ENCODE measurements at places on chromosomes 5 and 9.

GRCh38 chr9:123614306-123615263 is 258.6 kb downstream of the CRB2 start:
- H3K4me3 ChIP-seq, result no peak overlapping the region
- DNase-seq, result no peak

DNA sequence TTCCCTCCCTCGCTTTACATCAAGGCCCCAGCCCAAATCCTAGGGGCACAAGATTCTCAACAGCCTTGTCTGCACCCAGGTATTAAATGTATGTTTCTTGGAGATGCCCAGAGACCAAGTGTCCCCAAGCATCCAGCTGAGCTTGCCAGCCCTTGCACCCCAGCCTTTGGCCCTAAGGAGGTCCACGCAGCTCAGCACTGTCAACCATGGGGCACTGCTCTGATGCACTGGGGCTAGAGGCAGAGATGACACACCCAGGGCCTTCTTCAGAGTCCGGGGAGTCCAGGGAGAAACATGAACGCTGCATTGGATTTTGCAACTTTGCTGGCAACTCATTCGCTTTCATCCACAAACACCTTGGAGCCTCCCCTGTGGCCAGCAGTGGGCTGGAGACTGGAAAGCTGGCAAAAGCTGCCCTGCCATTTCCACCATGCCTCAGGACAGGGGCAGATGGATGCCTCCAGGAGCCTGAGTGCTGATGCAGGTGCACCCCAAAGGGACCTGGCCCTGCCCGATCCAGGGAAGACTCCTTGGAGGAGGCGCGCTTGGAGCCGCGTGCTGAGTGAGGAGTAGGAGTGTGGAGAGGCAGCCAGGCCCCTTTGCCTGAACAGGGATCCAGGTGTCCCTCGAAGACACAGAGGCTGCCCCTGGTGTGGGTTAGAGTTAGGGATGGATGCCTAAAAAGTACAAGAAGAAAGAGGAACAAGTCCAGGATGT is 19.3 kb downstream of the PAEP start:
- H3K27ac ChIP-seq, result no peak overlapping the region
- no peak overlapping the region for H3K4me3 ChIP-seq
- no peaks in the 10 kb centered on the region for H3K36me3 ChIP-seq
- H3K4me1 ChIP-seq, result no peaks in the 10 kb centered on the region
- no peaks in the 10 kb centered on the region for H3K27me3 ChIP-seq

DNA sequence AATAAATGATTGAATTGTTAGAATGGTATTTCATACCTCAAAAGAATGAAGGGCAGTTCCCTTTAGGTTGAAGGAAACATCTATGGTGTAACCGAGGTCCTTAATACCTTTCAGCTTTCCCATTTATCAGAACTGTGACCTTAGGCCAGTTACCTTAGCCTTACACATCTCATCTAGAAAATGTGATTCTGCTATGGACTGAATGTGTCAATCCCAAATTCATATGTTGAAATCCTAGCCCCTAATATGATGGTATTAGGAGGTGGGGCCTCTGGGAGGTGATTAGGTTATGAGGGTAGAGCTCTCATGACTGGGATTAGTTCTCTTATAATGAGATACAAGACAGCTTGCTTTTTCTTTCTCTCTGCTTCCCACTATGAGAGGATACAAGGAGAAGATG is 441.9 kb downstream of the PLK2 start:
- H3K4me1 ChIP-seq, result no peaks in the 10 kb centered on the region
- H3K36me3 ChIP-seq, result no peaks in the 10 kb centered on the region
- H3K4me3 ChIP-seq, result no peak overlapping the region
- no peaks in the 10 kb centered on the region for H3K27me3 ChIP-seq
- no peak for DNase-seq

DNA sequence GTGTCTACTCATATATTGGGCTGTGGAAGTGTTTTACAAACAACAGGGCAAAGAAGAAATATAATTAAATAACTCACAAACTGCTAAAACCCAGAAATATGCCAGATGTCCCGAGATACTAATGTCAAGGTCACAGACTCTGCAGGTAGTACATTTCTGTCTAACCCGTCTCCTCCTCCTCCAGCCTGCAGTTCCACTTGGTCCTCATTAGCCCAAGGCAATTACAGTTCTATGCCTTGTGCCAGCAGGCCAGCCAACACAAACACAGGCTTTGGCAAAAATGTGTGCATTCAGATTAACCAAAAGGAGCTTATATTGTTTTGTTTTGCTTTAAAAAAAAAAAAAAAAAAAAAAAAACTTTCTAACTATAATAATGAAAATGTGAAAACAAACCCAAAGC is 148.8 kb downstream of the MYO10 start:
- no peaks in the 10 kb centered on the region for H3K36me3 ChIP-seq
- DNase-seq, result no peak
- no peak overlapping the region for H3K4me3 ChIP-seq
- no peak overlapping the region for H3K27ac ChIP-seq

GRCh38 chr5:45029553-45029952 is 220.8 kb downstream of the MRPS30 start:
- H3K36me3 ChIP-seq, result no peaks in the 10 kb centered on the region
- no peaks in the 10 kb centered on the region for H3K27me3 ChIP-seq
- no peaks in the 10 kb centered on the region for H3K4me1 ChIP-seq
- no peak overlapping the region for H3K27ac ChIP-seq
- H3K4me3 ChIP-seq, result no peak overlapping the region

- H3K4me1 ChIP-seq, result no peaks in the 10 kb centered on the region
- no peak for DNase-seq
- H3K27ac ChIP-seq, result no peak overlapping the region
- H3K4me3 ChIP-seq, result no peak overlapping the region
- H3K27me3 ChIP-seq, result peaks cover 4% of the 10 kb centered on the region
- H3K36me3 ChIP-seq, result no peaks in the 10 kb centered on the region
These were observed 175.7 kb downstream of the MELK start for GRCh38 chr9:36748322-36748899.

DNA sequence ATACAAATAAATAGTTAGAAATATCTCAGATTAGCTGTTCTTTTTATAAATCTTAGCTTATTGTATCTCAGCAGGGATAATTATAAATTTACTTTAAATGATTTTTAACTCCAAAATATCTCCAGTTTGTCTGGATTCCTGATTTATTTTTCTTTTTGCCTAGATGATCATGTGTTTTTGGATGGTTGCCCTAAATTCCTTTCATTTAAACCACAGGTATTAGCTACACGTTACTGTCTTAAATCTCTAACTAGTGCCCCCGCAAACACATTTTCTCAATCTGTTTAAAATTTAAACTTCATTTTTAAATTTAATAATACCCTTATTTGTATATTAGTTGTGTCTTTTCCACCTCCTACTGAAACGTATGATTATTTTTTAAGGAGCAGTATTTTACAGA is 5.6 kb downstream of the FER start:
- H3K27ac ChIP-seq, result no peak overlapping the region
- H3K4me1 ChIP-seq, result peaks cover 4% of the 10 kb centered on the region
- H3K4me3 ChIP-seq, result no peak overlapping the region
- H3K27me3 ChIP-seq, result no peaks in the 10 kb centered on the region
- no peaks in the 10 kb centered on the region for H3K36me3 ChIP-seq

DNA sequence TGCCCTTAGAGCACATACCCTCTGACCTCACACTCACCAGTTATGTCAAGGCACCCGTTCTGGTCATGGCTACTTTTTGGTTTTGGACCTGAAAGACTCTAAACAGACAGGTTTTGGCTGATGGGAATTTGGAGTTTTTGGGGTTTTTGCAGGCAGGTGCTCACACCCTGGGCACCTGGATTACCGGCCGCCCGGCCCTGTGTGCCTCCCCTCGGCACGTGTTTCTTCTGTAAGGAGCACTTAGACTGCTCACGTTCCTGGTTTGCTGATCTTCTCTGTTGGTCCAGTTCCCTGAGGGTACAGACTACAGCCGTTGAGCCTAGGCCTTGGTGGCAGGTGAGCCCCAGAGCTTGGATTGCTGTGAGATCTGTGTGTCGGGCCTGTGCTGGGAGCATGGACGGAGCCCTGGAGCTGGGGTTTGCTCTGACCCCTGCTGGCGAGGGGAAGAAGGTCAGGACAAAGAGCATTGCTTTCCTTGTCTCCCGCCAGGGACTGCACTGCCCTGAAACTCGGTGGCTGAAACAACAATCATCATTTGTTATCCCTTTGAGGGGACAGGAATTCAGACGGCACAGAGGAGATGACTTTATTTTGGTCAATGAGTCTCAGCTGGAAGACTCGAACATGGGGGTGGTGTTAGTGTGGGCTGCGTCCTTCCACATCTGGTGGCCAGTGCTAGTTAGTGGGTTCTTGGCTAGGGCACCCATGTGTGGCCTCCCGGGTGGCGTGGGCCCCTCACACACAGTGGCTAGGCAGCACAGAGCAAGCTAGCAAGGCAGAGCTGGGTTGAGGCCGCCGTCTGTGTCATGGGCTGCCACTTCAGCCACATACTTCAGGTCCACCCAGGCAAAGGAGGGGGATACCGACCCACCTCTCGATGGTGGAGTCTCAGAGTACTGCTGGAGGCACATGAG is 76.4 kb downstream of the EHMT1 start:
- no peak overlapping the region for H3K4me3 ChIP-seq
- peaks cover 4% of the 10 kb centered on the region for H3K4me1 ChIP-seq
- H3K27me3 ChIP-seq, result no peaks in the 10 kb centered on the region
- no peaks in the 10 kb centered on the region for H3K36me3 ChIP-seq

- H3K4me3 ChIP-seq, result no peak overlapping the region
- no peak for DNase-seq
- no peaks in the 10 kb centered on the region for H3K27me3 ChIP-seq
- H3K4me1 ChIP-seq, result no peaks in the 10 kb centered on the region
- H3K36me3 ChIP-seq, result no peaks in the 10 kb centered on the region
These were observed 21.0 kb upstream of the CDK7 start for GRCh38 chr5:69213513-69214215.

DNA sequence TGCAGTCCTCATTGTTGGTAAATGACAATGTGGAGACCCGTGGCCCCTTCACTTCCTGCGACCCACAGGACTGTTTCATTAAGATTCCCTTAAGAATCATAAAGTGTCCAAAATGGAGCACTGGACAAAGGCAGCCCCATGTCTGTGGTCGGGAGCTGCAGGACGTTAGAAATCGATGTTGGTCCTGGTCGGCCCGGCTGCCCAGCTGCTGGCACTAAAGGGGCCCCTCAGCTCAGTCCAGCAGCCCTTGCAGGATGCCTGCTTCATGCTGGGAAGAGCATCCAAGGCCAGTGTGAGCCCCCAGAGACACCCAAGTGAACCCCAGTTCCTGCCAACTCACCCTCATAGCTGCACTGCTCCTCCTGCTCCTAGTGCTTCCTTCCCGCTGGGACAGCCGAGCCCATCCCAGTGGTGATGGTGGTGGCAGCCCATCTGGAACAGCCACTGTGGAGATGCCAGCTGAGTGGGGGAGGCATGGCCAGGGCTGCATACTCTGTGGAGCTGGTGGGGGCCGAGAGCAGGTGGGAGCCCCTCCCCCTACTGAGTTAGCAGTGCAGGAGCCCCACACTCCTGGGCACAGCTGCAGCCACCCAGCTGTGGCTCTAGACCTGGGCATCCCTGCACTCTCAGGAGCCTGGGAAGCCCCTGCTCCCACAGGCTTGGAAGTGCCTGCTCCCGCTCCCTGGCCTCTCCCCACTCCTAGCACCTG is 168.0 kb upstream of the IRX2 start:
- DNase-seq, result no peak
- H3K4me3 ChIP-seq, result no peak overlapping the region
- H3K4me1 ChIP-seq, result no peaks in the 10 kb centered on the region

GRCh38 chr9:124126648-124127646 is 115.4 kb downstream of the LHX2 start:
- no peak overlapping the region for H3K4me3 ChIP-seq
- H3K27me3 ChIP-seq, result no peaks in the 10 kb centered on the region
- peak; percentile 42 for DNase-seq
- H3K4me1 ChIP-seq, result peaks cover 2% of the 10 kb centered on the region
- H3K27ac ChIP-seq, result no peak overlapping the region

- no peak for DNase-seq
- H3K36me3 ChIP-seq, result no peaks in the 10 kb centered on the region
- H3K27me3 ChIP-seq, result no peaks in the 10 kb centered on the region
- H3K4me1 ChIP-seq, result no peaks in the 10 kb centered on the region
- no peak overlapping the region for H3K27ac ChIP-seq
- H3K4me3 ChIP-seq, result no peak overlapping the region
These were observed 120.5 kb upstream of the BOD1 start for GRCh38 chr5:173736923-173737412.

GRCh38 chr5:1423901-1424603 is 21.2 kb downstream of the SLC6A3 start:
- DNase-seq, result no peak
- no peaks in the 10 kb centered on the region for H3K27me3 ChIP-seq
- no peak overlapping the region for H3K27ac ChIP-seq
- no peaks in the 10 kb centered on the region for H3K4me1 ChIP-seq
- no peak overlapping the region for H3K4me3 ChIP-seq
- no peaks in the 10 kb centered on the region for H3K36me3 ChIP-seq

All from effector memory CD4-positive, alpha-beta T cell (primary cell).